ENCODE measurements at places on chromosomes 3 and 15.

GRCh38 chr3:174232658-174233429 lies 626.3 kb upstream of the NAALADL2 start:
- DNase-seq, result no peak

DNA sequence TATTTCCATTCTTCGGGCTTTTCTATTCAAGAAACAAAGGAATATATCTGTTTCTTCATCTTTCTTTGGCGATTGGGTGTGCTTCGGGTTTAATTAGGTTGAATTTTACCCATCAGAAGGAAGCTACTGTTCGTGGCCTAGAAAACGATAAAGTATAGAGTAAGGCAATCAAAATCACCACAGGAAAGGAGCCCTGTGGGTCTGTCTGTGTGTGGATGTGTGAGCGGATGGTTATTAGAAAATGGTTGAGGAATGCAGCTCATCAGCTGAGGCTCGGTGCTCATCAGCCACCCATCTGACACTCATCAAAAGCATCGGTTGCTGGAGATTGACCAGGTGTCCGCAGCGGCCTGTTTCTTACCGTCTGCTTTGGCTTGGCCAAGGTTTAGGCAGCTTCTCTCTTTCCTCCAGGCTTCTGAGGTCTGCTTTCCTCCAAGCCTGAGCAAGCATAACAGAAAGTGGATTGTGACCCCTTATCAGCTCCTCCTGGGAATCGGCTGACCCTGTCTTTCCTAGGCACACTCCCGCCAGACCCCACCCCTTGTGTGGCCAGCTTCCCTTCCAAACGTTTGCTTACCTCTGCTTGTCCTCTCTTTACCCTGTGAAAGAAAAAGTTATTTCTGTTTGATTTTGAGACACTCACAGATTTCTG lies 17.6 kb upstream of the ISLR start:
- no peak for DNase-seq

GRCh38 chr3:52062505-52062904 lies 6.1 kb upstream of the DUSP7 start:
- DNase-seq, result peak; percentile 91

DNA sequence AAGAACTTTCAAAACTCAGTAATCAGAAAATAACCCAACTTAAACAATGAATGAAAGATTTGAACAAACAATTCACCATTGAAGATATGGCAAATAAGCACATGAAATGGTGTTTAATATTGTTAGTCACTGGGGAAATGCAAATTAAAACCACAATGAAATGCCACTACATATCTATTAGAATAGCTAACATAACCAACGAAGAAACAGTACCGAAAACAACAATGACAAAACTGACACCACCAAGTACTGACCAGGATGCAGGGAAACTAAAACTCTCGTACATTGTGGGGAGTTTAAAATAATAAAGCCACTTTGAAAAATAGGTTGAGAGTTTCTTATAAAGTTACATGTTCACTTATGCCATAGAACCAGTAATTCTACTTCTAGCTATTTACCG lies 69.1 kb downstream of the KBTBD8 start:
- no peak for DNase-seq

DNA sequence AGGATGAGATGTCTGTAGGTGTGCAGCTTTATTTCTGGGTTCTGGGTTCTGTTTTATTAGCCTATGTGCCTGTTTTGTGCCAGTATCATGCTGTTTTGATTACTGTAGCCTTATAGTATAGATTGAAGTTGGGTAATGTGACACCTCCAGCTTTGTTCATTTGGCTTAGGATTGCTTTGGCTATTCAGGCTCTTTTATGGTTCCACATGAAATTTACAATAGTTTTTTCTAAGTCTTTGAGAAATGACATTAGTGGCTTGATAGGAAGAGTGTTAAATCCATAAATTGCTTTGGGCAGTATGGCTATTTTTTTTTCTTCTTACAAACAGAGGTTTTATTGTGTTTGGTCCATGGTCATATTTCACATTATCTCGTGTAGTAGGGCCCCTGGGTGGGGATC lies 285.8 kb upstream of the GADL1 start:
- no peak for DNase-seq

- peak; percentile 35 for DNase-seq
These were observed 111.5 kb downstream of the ZNF609 start for GRCh38 chr15:64571857-64572291.

GRCh38 chr3:145359040-145359439 lies 801.9 kb downstream of the PLOD2 start:
- DNase-seq, result no peak

DNA sequence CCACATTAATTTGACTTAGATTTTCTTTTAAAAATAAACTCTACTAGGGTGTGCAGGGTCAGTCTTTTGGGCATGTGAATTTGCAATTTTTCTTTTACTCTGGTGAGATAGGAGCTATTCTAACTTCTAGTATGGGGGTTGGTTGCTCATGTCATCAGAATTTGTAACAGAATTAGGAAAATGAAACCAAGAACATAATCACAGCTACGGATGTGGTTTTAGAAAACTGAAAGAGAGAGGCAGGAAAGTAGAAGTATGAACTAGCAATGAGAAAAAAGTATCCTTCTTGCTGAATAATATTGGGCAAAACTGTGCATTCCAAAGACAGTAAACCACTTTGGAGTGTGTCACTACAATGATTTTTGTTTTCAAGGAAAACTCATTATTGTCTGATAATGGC lies 43.3 kb downstream of the ADPGK start:
- peak; percentile 86 for DNase-seq
